OCI-M1 (cell line): ENCODE measurements at places on chromosomes 3 and 15.

DNA sequence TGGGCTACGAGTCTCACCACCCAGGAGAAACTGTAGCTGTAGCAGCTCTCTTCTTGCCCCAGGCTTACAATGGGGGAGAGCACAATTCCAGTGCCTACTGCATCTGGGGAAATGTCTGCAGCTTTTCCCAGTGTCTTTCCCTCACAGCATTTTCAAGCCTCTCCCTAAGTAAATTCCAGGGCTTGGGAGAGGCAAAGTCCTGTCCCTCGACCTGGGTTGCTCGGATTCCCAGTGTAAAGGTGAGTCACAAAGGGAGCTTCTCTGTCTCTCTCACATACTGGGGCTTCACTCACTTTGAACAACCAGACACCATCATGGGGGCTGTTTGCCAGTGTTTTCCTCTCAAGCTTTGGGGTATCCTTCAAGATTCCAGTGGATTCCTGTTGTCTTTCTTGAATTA, 689.4 kb upstream of the NAALADL2 start:
- DNase-seq, result no peak

DNA sequence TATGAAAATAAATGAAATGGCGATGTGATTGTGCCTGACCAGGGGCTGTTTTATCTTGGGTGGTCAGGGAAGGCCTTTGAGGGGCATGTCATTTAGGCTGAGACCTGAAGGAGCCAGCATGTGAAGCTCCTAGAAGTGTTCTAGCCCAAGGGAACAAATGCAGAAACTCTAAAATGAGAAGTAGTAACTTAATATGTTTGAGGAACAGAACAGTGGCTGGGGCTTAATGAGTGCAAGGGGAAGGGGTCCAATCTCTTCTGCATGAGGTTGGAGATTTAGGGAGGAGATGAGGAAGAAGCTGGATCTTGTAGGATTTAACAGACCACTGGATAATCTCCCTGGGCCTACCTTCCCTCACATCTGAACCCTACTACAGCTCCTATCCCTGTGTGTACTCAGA, 110.5 kb downstream of the AKAP13 start:
- no peak for DNase-seq

GRCh38 chr3:9765865-9766264, 3.9 kb downstream of the CAMK1 start:
- peak; percentile 20 for DNase-seq

DNA sequence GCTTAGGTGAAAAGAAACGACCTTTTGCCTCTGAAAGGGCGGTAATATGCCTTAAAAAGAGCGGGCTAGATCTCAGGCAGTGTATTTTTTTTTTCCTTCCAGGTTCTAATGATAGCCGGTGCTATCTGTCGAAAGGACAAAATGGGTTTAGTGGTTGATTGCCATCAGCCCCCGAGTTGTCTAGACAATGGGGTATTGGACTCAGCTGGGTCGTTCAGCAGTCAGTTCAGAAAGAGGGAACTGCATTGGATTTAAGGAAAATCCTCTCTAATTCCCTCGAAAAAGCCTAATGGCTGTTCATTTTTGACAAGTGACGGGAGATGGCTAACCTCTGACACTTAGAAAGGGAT, 728 bp downstream of the EIF2B5 start:
- DNase-seq, result no peak
